ENCODE measurements at places on chromosomes 3 and 15.

DNA sequence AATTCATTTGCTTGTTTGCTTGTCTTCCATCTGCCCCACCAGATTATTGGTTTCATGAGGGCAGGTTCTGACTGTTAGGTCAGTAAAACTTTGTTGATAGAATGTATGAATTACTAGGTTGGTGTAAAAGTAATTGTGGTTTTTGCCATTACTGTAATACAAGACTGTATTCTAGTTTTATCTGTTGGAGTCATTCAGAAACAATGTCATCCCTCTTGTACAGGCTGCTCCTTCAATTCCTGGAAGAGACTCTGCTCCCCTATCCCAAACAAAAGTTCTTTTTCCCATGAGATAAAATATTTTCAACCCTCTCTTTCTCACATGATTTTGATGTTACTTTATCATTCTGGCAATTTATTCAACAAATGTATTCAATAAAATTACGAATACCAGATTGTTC lies 115.0 kb downstream of the CHST2 start:
- no peak for DNase-seq

- peak; percentile 30 for DNase-seq
These were observed 959 bp downstream of the TPM1 start for GRCh38 chr15:63043335-63044076.

- peak; percentile 93 for DNase-seq
These were observed 28.0 kb downstream of the PTPN9 start for GRCh38 chr15:75551091-75551490.

GRCh38 chr3:130967281-130967680 lies 59.3 kb downstream of the ASTE1 start:
- no peak for DNase-seq

DNA sequence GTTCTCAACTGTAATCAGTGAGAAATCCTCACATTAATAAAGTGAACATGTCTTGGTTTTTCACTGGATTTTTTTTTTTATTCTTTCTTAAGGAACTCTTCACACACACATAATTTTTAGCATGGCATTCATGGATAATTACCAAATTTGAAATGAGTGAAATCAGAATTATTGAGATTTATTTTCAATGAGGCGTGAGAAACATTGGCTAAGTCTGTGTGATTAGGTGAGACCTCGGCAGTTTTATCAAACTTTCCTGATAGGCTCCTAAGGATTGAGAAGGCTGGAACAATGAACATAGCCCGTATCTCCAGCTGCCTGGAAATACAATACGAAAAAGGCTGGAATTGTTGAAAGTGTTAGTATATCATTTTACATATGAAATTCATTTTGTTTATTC lies 35.5 kb downstream of the MDFIC2 start:
- no peak for DNase-seq

- DNase-seq = no peak
These were observed 1.0 kb downstream of the IGSF11 start for GRCh38 chr3:119033393-119034255.

DNA sequence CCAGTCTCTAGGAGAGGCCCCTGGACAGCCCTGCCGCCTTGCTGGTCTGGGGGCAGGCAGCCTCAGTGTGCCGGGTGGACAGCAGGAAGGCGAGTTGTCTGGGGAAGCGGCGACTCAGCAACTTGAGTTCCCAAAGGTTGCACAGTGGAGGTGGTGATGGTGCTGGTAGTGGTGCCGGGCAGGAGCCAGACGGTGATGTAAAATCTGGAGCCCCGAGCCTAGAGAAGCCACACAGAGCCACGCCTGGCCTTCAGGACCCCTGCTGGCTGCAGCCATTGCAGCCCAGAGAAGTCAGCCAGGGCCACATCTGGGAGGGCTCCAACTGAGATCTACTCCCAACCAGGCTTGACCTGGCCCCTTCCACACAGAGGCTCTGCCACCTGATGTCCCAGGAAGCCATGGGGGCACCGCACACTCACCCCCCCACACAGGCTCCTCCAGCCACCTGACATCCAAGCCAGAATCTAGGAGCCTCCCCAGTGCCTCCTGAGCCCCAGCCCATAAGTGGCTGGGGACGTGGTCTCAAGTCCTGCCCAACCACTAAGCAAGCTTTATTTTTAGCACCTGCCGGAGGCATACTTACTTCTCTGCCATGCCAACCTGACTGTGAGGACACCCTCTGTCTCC lies 8.8 kb downstream of the C3orf22 start:
- no peak for DNase-seq

GRCh38 chr15:94924057-94924456 lies 692.7 kb downstream of the MCTP2 start:
- DNase-seq = no peak

GRCh38 chr3:11643201-11643603 lies 513 bp downstream of the VGLL4 start:
- peak; percentile 41 for DNase-seq

- no peak for DNase-seq
These were observed 123.7 kb downstream of the MTHFS start for GRCh38 chr15:79773128-79773527.

- no peak for DNase-seq
These were observed 33.4 kb downstream of the RPN1 start for GRCh38 chr3:128617270-128617556.

DNA sequence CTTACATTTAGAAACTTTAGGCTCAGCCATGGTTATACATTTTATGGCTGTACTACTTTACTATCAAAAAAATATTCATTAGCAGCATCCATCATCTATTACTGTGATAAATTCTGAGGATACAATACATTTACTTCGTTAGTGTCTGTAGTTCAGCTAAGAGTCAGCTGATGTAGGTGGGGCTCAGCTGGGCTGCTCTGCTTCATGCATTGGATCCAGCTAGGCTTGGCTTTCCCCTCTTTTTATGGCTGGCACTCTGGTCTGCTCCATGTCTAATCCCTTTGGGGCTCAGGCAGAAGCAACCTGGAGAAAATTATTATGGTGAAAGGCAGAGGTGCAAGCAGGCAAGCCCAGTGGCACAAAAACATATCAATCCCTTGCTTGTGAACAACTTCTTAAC lies 930.1 kb upstream of the NR2F2 start:
- no peak for DNase-seq

GRCh38 chr3:52031896-52032295 lies 24.5 kb downstream of the DUSP7 start:
- DNase-seq = no peak

DNA sequence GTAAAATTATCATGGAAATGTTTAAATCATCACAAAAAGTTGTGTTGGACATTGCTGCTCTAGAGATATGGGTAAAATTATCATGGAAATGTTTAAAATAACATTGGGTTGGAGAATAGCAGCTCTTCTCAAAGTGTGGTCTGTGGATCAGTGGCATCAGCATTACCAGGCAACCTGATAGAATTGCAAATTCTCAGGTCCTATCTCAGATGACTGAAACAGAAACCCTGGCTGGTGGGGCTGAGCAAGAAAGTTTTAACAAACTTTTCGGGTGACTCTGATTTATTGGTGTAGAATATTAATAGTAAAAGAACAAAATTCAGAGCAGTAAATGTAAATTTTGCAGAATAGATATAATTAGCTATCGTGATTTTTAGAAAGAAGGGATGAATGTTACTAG lies 28.9 kb downstream of the NXPE3 start:
- DNase-seq = no peak

DNA sequence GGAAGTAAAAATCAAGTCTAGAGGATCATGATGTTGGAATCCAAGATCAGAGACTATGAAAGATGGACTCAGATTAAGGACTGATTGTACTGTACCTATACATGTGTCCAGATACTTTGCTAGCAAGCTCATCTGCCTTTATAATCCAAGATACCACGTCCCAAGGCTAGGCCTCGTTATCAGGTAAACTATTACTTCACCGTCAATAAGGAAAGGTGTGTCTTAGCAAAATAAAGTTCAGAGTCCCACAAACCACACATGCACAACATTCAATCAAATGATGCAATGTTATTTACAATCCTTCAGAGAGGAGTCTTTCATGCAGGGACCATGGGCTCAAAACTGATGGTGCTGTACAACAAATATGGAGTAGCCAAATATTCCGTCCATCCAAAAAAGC lies 1092.9 kb downstream of the IGSF11 start:
- no peak for DNase-seq

GRCh38 chr15:93980261-93980911 lies 251.0 kb upstream of the MCTP2 start:
- no peak for DNase-seq

DNA sequence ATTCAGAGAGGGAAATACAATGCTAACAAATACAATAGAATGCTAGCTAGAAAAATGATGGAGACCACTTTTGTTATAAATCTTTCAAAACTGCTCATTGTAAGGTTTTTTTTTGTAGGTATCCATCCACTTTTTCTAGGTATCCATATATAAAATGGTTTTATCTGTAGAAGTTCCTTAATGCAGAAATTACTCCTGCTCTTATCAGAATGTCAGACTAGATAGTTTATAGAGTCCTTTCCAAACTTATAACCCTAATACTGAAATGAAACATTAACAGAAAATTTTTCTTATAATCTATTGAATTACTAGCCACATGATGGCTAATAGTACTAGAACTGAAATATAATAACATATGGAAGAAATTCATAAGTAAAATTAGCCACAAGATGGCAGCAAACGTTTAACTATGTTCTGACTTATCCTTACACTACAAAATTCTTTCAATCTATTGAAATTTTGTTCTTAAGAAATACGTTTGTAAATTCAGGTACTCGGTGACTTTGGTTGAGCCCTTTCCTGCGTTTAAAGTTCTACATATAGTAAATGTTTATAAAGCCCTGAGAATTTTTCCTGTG lies 58.5 kb downstream of the ECT2 start:
- peak; percentile 78 for DNase-seq

- no peak for DNase-seq
These were observed 188.1 kb downstream of the FNDC3B start for GRCh38 chr3:172227340-172228035.

Data from suppressor macrophage treated with lipopolysaccharide for 1 hour (primary cell).